SHP77 (cell line): ENCODE measurements at places on chromosomes 3 and 15.

GRCh38 chr3:159734681-159735080, 254.0 kb upstream of the IL12A start:
- DNase-seq = no peak

DNA sequence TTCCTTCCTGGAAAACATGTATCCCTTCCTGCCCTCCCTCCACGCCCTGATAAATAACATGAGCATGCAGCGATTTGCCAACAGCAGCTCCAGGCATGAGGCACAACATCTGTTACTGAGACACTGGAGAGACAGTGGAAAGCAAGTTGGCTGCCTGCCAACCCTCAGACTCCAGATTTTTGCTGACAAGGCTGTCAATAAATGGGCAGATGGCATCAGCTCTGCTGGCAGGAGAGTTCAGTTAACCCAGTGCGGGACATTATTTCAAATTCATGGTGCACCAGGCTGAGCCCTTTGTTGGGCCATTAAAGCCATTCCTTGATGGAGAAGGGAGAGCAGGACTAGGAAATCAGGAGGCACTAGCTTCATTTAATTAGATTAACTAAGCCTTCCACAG, 293.3 kb downstream of the MEX3B start:
- DNase-seq = peak; percentile 92

- no peak for DNase-seq
Observed at GRCh38 chr3:78101384-78101783, 1061.5 kb downstream of the ROBO2 start.

- DNase-seq = no peak
Observed at GRCh38 chr15:95872366-95872771, 458.1 kb upstream of the NR2F2 start.

DNA sequence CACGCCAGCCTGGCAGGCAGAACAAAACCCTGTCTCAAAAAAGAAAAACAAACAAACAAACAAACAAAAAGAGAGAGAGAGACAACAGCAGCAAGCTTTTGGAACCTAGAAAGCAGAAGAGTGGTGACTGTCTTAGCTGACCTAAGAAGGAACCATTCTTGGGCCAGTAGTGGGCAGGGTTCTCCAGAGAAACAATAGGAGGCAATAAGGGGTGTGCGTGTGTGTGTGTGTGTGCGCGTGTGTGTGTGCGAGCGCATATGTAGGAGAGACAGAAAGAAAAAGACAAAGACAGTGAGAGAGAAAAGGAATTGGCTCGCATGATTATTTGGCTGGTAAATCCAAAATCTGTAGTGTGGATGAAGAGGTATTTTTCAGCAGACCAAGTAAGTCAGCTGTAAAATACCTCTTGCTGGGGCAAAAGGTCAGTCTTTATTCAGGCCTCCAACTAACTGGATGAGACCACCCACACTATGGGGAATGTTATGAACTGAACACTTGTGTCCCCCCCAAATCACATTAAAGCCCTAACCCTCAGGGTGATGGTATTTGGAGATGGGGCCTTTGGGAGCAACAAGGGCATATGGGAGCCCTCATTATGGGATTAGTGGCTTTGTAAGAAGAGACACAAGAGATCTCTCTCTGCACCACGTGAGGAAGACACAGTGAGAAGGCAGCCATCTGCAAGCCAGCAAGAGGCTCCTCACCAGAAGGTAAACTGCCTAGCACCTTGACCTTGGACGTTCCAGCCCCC, 15.1 kb upstream of the BLM start:
- DNase-seq = no peak

GRCh38 chr3:48241796-48242455, 1.0 kb downstream of the ZNF589 start:
- no peak for DNase-seq

GRCh38 chr3:128498901-128499530, 6.0 kb upstream of the GATA2 start:
- DNase-seq = no peak

GRCh38 chr3:138082085-138082991, 33.1 kb downstream of the DZIP1L start:
- DNase-seq = peak; percentile 67

GRCh38 chr15:76353903-76354302, 17.3 kb downstream of the ISL2 start:
- DNase-seq = no peak

- DNase-seq = no peak
Observed at GRCh38 chr3:124453189-124453588, 277.1 kb upstream of the UMPS start.

DNA sequence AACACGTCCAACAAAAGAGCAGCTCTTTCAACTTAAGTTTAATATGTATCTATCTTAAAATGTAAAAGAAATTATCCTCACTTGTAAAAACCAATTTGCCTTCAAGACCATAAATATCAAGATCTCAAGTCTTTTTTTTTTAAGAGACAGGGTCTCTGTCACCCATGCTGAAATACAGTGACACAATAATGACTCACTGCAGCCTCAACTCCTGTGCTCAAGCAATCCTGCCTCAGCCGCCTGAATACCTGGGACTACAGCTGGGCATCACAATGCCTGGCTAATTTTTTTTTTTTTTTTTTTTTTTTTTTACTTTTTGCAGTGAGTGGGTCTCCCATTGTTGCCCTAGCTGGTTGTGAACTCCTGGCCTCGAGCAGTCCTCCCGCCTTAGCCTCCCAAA, 26.0 kb downstream of the ACAP2 start:
- DNase-seq = no peak

- DNase-seq = no peak
Observed at GRCh38 chr15:31131853-31132375, 30.4 kb upstream of the TRPM1 start.

GRCh38 chr3:123936400-123936799, 24.6 kb downstream of the CCDC14 start:
- no peak for DNase-seq

- peak; percentile 19 for DNase-seq
Observed at GRCh38 chr3:45647148-45647619, 42.0 kb upstream of the SACM1L start.

- DNase-seq = no peak
Observed at GRCh38 chr3:129424185-129424841, 4.1 kb downstream of the EFCAB12 start.

DNA sequence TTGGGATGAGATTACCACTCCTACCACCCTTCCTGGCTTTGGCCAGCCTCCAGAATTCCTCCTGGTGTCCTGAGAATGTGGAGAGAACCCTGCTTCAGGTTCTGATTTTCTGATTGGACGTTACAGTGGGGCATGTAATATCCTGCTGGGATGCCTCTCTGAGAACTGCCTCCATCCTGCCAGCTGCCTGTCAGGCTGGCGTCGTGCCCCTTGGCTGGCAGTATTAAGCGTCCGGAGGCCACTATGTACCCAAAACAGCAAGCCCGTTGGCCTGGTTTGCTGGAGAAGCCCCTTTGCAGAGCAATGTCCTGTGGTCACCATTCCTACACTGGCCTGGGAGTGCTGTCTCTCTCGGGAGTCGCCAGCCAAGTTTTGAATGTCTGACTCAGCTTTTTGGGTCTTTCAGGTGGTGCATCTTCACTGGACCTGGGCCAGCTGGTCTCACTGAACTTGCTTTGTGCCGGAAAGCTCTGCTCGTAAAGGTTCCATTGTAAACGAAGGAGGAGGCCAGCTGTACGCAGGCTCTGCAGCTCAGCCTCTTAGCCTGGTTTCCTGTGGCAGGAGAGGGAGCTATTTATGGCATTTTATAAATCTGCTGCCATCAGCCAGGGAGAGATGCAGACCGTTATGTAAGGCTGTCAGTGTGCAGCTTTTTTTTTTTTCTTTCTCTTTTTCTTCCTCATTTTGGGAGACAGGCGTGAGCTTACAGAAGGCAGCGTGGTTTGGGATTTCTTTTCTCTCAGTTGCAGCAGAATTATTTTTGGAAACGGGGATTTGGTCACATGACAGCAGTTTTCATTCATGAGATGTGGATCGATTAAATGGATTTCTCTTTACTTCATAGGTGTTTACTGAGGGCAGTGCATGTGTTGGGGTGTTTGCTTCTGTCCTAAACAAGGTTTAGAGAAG, 19.0 kb upstream of the TRAK1 start:
- peak; percentile 79 for DNase-seq

DNA sequence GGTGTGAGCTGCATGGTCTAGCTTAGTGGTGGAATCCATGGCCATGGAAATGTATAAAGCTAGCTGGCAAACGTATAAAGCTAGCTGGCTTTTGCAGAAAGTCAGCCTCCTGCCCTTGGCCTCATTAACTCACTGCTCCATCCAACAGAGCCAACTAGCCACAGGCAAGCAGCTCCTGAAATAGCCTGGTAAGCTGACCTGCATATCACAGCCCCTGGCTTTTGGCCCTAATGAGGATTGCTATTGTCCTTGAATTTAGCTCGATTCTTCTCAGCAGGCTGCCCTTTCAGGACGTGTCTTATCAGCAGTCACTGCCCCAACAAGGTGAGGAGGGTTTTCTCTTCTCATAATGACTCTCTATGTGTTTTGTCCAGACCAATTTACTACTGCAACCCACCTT, 446.8 kb downstream of the WDR72 start:
- DNase-seq = no peak

GRCh38 chr3:127911421-127911931, 3.6 kb upstream of the KBTBD12 start:
- DNase-seq = no peak
